AG08395 (cell line): ENCODE measurements at places on chromosomes 7 and 10.

GRCh38 chr7:30974605-30975255 is 11.0 kb downstream of the GHRHR start:
- DNase-seq = peak; percentile 64

DNA sequence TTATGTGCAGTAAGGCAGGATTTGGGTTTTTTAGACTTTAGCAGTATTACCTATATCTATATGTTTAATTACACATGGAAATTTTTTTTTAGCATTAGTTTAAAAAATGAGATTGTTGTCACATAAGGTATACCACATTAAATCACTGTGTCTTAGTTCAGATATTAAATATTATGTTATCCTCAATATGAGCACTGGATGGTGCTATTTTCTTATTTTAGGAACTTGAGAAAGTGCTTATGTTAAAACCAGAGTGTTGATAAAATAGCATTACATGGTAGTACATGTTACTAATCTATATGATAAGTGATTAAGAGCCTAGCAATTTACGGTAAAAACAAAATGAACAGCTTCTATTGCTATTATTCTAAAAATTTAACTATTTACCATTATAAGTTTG is 28.8 kb downstream of the MIOS start:
- DNase-seq = peak; percentile 44

DNA sequence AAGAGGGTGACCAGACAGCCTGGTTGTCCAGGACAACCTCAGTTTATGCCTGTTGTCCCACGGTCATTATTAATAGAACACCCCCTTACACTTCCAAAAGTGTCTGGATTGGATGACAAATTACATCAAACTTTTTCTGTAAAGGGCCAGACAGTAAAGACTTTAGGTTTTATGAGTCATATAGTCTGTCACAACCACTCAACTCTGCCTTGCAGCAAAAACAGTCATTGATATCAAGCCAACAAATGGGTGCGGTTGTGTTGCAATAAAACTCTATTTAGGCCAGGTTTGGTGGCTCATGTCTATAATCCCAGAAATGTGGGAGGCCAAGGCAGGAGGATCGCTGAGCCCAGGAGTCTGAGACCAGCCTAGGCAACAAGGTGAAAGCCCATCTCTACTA is 66.7 kb upstream of the ATP6V0A4 start:
- peak; percentile 58 for DNase-seq

- DNase-seq = no peak
Observed at GRCh38 chr7:26091933-26092332, 60.1 kb upstream of the NFE2L3 start.

- peak; percentile 87 for DNase-seq
Observed at GRCh38 chr7:111198255-111198654, 107.3 kb downstream of the LRRN3 start.

- DNase-seq = no peak
Observed at GRCh38 chr7:6536262-6537260, 14.7 kb downstream of the GRID2IP start.

GRCh38 chr7:143048827-143049226 is 3.3 kb upstream of the OR6V1 start:
- peak; percentile 8 for DNase-seq

- no peak for DNase-seq
Observed at GRCh38 chr10:5711642-5712041, 27.0 kb downstream of the TASOR2 start.

- DNase-seq = peak; percentile 65
Observed at GRCh38 chr7:47968847-47969774, 10.3 kb downstream of the HUS1 start.
